Activated CD8-positive, alpha-beta memory T cell treated with anti-CD3 and anti-CD28 coated beads, Interleukin-2, amount 50 U/mL, for 4 hours (primary cell): ENCODE measurements at places on chromosomes 3 and 15.

- DNase-seq: no peak
Measured at GRCh38 chr3:186414735-186415419, 52.8 kb upstream of the DGKG start.

GRCh38 chr3:133457465-133458067 is 57.7 kb downstream of the BFSP2 start:
- no peak for DNase-seq

GRCh38 chr3:111721747-111722146 is 126.6 kb upstream of the ZBED2 start:
- DNase-seq: no peak

DNA sequence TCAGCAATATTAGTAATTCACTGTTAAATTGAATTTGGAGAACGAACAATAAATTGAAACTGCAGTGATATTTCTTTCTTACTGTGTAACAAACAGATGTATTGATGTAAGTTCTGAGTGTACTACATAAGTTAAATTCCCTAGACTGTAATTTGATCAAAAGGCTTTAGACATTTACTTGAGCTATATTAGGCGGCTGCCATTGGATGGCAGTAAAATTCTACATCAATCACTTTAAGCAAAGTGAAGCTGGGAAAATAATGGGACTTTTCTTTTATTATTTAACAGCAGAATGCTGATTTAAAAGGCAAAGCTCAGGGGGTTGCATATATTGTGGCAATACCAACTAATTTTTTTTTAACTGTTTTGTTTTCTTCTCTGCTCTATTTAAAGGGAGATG is 212.6 kb upstream of the PLSCR5 start:
- no peak for DNase-seq

- no peak for DNase-seq
Measured at GRCh38 chr3:160133757-160134156, 91.5 kb upstream of the C3orf80 start.

- no peak for DNase-seq
Measured at GRCh38 chr15:60568914-60569391, 90.0 kb upstream of the ICE2 start.

- DNase-seq: no peak
Measured at GRCh38 chr15:101646672-101647071, 5.5 kb downstream of the TM2D3 start.

- DNase-seq: no peak
Measured at GRCh38 chr3:22373182-22373581, 622.2 kb upstream of the ZNF385D start.

- peak; percentile 75 for DNase-seq
Measured at GRCh38 chr15:52208306-52208946, 17.2 kb upstream of the GNB5 start.

- DNase-seq: no peak
Measured at GRCh38 chr3:12983319-12983718, 89.9 kb downstream of the IQSEC1 start.

GRCh38 chr15:89648106-89649012 is 6.9 kb downstream of the KIF7 start:
- no peak for DNase-seq

DNA sequence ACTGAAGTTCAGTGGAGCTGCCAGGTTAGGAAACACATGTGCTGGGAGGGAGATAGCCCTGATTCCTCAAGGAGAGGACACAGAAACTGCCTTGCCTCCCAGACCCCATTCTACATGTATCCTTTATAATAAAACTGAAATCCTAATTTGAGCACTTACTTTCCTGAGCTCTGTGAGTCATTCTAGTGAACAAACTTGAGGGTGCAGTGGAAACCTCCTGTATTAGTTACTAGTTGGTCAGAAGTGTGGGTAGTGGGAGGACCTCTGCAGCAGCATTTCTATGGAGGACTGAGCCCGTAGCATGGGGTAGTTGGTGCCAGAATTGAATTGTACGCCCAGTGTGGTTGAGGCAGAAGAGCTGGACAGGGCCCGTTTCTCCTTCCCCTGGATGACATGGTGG is 23.9 kb downstream of the ATP1B3 start:
- DNase-seq: no peak

GRCh38 chr3:147462856-147463255 is 53.7 kb downstream of the ZIC1 start:
- DNase-seq: no peak

GRCh38 chr3:177220136-177220974 is 23.1 kb upstream of the TBL1XR1 start:
- no peak for DNase-seq

GRCh38 chr3:59970796-59971195 is 921.0 kb upstream of the CFAP20DC start:
- no peak for DNase-seq

- no peak for DNase-seq
Measured at GRCh38 chr15:48805591-48805990, 5.3 kb downstream of the CEP152 start.

GRCh38 chr15:98853161-98853560 is 154.4 kb downstream of the PGPEP1L start:
- peak; percentile 57 for DNase-seq

DNA sequence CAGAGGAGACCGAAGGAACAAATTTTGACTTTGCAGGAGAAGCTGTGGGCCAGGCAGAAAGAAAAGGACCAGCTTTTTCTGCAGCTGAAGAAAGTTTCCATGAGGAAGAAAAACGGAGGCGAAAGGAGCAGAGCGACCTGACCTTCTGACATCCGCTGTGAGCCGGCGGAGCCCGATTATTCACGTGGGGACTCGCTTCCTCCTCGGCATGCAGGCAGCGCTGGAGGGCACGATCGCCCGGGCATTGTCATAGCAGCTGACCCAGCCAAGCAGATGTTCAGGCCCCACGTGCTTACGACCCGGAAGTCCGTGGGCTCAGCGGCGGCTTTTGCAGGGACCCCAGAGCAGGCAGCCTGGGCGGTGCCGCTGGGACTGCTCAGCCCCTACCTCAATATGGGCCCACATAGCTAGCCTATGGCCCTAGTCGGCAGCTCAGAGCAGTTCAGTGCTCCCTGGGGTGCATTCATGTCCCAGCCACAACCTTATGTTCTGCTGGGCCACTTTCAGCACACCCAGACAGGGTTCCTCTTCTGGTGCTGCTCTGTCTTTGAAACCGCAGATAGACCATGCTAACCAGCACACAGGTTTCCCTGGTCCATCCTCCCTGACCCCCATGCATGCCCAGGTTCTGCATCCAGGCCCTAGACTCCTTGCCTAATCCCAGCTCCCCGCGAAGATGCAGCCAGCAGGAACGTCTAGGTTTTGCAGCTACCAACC is 10.5 kb upstream of the EIF4A2 start:
- DNase-seq: peak; percentile 67
